ENCODE measurements at places on chromosomes 11 and 22. TPM values are rescaled to one million over a fixed set of nuclear protein-coding genes. Genes with fewer than 3 reads are reported as not detected.

DNA sequence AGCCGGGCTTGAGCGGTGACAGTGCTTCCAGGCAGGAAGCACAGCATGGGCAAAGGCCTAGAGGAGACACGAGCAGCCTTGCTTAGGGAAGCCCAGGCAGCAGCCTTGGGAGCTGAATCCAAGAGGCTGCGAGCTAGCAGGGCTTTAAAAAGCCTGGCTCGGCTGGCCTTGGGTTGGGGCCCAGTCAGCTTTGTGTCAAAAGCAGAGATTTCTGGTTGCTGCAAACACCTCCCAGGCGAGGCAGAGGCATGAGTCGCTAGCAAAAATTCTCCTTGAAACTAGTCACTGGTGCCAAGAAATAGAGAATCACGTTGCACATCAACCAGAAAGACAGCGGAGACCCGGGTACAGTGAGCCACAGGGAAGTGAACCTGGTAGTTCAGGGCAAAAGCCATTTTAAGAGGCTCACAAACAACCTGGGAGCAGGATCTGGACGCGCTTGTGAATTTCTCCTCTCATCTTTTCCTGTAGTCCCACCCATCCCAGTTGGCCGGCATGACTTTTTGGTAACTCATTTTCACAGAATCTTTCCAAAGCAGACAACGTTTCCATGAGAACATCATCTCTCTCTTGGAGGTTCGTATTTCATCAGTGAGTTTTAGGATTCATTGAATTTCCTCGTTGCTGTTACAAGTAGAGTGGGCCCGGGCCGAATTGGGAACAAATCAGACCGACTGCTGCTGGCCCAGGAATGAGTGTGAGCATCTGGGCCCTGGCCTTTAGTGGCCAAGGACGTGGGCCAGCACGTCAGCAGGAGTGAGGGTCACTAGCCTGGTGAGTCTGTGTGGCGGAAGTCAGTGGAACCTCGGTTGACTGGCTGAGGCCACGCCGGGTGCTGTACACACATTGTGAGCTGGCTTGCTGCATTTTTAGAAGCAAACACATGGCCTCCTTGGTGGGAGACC is 16.4 kb upstream of the FGF4 start:
- DNase-seq = peak; percentile 28

GRCh38 chr11:68632802-68633201 is 51.5 kb upstream of the GAL start:
- peak; percentile 66 for DNase-seq

The TST gene
- total RNA-seq = 123 TPM

The UPK3A gene
- 1.0 TPM for total RNA-seq

The OR10A3 gene
- total RNA-seq = not detected

DNA sequence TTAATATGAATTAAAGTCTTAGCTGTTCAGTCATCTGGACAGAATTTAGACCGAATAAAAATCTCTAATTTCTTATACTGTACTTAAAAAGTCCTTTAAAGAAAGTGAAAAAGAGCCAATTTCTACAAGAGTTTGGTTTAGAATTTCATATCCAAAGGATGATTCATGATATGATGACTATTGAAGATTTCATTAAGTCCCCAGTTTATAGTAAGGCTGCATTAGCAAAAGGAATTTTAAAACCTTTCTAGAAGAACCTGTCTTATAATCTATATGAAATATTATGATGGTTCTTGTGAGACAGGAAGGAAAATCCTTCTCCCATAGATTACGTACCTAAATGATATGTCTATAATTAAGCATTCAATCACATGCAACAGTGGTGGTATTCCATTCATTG is 34.8 kb downstream of the TSG101 start:
- no peak for DNase-seq

The CCDC87 gene
- total RNA-seq = 1.0 TPM

DNA sequence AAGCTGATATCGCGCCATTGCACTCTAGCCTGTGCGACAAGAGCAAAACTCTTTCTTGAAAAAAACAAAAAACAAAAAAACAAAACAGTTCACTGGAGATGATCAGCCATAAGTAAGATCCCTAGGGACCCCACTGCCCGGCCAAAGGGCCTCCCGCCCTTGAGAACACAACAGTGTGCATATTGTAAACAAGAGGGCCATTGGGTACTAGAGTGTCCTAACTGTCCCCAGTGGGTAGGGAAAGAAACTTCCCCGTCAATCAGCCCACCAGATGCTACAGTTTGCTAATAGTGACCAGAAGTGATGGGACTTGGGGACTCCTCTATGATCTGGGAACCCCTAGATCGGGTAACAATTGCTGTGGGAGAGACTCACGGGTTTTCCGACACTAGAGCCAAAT is 3.7 kb upstream of the ACY3 start:
- no peak for DNase-seq

GRCh38 chr22:21778705-21779363 is 43.2 kb upstream of the YPEL1 start:
- no peak for DNase-seq

DNA sequence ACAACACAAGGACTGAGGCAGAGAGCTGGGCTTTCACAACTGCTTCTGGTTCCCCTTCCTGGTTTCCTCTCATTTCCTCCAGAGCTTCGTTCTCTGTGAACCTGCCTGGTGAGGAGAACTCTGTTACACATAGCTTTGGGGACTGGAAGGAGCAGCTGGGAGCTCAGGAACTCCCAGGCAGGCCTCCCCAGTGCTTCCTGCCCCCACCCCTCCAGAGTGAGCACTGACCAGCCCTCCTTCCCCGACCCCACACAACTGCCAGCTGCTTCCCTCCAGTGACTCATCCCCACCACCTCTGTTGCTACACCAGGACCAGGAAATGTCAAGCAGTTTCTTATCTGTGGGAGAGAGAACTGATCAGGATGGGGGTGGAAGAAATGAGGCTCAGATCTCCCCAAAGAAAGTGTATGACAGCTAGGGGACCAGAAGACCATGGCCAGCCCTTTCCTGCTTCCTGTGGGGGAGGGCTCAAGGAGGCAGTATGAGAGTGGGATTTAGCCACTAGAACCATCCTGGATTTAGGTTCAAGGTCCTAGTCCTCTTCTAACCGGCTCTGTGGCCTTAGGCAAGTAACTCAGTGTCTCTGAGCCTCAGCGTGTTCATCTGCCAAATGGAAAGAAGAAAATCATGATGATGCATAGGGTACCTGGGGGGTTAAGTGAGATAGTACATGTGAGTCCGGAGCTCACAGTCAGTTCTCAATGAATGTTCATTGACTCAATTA is 4.5 kb upstream of the TP53I11 start:
- DNase-seq = peak; percentile 13

The TSGA10IP gene
- not detected for total RNA-seq

- DNase-seq = no peak
Measured at GRCh38 chr11:68149417-68149816, 28.2 kb upstream of the CHKA start.

The SAA4 gene
- not detected for total RNA-seq

GRCh38 chr11:96073536-96073935 is 149.6 kb upstream of the MTMR2 start:
- no peak for DNase-seq

GRCh38 chr22:40803321-40803720 is 15.8 kb downstream of the SLC25A17 start:
- no peak for DNase-seq

DNA sequence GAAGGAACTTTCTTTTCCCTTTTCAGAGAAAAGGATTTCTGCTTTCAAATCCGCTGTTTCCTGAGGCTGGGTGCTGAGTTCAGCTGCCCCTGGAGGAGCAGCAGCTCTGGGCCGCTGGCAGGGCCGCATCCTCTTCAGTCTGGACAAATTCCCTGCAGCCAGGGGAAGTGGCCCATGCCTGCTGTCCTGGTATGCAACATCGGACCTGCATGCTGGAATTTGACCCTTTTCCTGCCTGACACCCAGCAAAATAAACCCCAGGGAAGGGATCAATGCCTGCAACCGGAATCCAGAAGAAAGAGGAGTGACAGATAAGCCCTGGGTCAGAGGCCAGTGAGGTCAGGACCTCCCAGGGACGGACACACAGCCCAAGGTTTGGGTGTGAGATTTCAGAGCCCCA is 54.1 kb upstream of the LINC01488 start:
- no peak for DNase-seq

The TSSK2 gene
- total RNA-seq = not detected

DNA sequence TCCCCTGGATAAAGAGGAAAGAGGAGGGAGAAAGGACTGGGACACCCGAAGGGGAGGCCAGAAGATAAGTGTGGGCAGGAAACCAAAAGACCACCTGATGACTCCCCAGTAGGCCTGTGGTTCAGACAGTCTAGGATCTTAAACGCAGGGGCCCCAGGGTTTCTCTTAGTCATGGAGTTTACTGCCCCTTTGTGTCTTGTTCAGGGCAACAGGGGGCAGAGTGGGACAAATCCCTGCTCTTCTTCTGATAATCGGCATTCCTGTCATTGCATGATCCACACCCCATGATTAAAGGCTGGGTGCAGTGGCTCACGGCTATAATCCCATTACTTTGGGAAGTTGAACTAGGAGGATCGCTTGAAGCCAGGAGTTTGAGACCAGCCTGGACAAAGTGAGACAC is 4.7 kb upstream of the TMPRSS13 start:
- DNase-seq = no peak

The OR2AT4 gene
- 0.11 TPM for total RNA-seq

The SLC1A2 gene
- total RNA-seq = 0.09 TPM

The LRRC32 gene
- 0.53 TPM for total RNA-seq

- peak; percentile 80 for DNase-seq
Measured at GRCh38 chr11:129283141-129283540, 91.0 kb upstream of the ARHGAP32 start.

DNA sequence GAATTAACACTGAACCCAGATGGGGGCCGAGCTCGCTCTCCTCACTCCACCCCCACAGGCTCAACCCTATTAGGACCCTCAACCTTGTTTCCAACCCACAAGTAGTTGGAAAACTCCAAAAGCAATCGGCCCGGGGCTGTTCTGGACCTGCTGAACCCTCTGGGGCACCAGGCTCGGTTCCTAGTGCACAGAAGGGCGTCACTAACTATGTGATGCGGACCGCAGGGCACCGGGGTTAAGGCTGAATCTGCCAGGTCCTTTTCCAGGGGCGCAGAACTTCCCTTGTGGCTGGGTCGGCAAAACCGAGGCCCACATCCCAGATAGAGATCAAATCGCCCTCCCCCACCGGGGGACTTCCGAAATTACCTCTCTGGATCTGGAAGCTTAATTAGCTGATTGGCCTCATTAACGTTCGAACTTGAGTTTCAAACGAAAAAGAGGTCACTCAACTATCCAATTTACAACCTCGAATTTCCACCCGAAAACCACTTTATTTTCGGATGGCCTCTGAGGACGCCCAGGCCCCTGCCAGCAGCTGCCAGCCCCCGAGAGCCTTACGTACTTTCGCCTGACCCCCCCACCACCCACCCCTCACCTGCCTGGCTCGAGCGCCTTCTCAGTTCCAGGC is 1.7 kb downstream of the SHANK2 start:
- DNase-seq = no peak

- DNase-seq = no peak
Measured at GRCh38 chr11:117820071-117820470, 4.5 kb downstream of the FXYD2 start.

GRCh38 chr11:64793271-64794160 is 9.5 kb downstream of the MAP4K2 start:
- DNase-seq = no peak

The AQP11 gene
- total RNA-seq = 1.4 TPM

DNA sequence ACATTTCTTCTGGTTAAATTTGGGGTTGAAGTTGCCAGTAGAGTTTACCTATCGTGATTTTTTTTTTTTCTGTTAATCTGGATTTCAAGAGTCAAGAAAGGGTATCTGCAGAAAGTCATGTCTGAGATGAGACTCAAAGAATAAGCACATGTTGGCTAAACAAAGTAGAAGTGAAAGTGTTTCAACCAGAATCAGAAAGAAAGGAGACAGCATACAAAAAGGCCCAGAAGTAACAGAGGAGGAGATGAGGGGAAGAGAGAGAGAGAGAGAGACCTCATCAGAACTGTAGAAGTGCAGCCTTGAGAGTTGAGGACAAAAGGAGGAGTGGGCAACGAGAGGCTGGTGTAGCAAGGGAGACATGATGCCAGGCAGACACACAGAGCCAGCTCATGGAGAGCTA is 54.9 kb downstream of the SVIP start:
- no peak for DNase-seq

- DNase-seq = peak; percentile 73
Measured at GRCh38 chr11:27201454-27202302, 161.1 kb downstream of the BBOX1 start.

The NXPE4 gene
- not detected for total RNA-seq

The CARNS1 gene
- 0.15 TPM for total RNA-seq

DNA sequence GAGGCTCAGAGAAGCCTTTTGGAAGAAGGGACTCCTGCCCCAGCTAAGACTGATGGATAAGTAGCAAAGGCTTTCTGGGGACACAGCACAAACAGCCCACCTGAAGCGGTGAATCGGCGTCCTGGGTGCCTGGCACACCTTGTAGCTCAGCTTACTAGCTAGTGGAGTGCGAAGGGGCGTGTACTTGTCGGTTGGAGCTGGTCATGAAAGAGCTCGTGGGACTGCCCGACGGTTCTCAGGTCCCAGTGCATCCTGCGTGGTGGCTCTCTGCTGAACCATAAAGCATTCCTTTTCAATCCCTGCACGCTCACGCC is 690 bp upstream of the UVRAG start:
- DNase-seq = no peak

The PLAAT4 gene
- 99.9 TPM for total RNA-seq

GRCh38 chr22:25334162-25334490 is 114.7 kb downstream of the CRYBB2 start:
- no peak for DNase-seq

GRCh38 chr11:121841487-121842191 is 274.4 kb downstream of the BLID start:
- DNase-seq = no peak

- no peak for DNase-seq
Measured at GRCh38 chr11:77450227-77450626, 23.7 kb downstream of the PAK1 start.

- DNase-seq = no peak
Measured at GRCh38 chr11:21634491-21634890, 558.4 kb upstream of the ANO5 start.

GRCh38 chr11:131792243-131792642 is 421.8 kb downstream of the NTM start:
- no peak for DNase-seq

DNA sequence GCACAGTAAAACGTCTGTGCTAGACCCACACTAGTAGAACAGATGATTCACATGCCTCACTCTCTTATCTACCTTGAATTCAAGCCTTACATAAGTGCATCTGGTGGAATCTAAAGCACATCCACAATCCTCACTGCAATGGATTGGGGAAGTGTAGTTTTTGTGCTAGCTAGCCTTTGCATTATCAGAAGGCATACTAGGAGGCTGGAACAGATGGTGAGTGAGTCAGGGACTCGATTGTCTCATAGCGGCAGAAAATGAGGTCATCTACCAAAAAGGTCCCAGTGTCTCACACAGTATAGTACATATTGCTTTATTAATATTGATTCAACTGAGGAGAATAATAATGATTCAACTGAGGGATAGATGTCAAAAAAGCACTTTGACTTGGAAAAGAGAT is 9.3 kb downstream of the MSANTD4 start:
- DNase-seq = no peak

- no peak for DNase-seq
Measured at GRCh38 chr22:46971099-46971763, 208.8 kb downstream of the TBC1D22A start.

The IL18 gene
- 59.1 TPM for total RNA-seq

The TMEM109 gene
- total RNA-seq = 104 TPM

- no peak for DNase-seq
Measured at GRCh38 chr22:20542736-20543135, 35.3 kb downstream of the MED15 start.

- no peak for DNase-seq
Measured at GRCh38 chr11:122201106-122201505, 85.1 kb upstream of the BLID start.
